ENCODE measurements at places on chromosomes 11 and 22.

GRCh38 chr11:126226334-126227084 is 14.9 kb downstream of the FAM118B start:
- DNase-seq: no peak

DNA sequence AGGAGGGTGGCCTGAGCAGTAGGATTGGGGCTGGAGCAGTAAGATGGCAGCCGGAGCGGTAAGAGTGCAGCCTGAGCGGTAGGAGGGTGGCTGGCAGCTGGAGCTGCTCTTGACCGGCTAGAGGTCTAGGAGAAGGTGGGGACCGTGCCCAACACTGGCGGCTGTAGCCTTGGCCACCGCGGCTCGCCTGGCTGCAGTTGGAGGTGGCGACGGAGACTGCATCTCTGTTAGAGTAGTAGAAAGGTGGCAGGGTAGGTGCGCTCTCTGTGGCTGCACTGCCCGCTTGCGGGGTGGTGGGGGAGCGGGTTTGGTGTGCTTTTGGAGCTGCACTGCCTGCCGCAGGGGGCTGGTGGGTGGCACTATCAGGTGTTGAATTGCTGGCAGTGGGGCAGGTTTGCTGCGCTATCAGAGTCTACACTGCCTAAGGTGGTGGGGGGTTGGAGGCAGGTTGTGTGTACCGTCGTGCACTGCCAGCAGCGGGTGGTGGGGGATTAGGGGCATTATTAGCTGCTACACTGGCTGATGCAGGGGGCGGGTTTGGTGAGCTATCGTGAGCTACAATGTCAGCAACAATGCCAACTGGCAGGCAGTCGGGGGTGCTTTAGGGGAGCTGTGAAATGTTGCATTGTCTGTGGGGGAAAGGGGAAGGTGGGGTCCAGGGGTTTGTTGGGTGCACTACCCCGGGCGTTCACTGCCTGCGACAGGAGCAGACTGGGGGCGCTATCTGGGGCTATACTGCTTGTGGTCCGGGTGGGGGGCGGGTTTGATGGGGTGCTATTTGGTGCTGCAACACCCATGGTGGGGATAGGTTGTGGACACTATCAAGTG is 4461.3 kb upstream of the OR11H1 start:
- DNase-seq: no peak

- DNase-seq: peak; percentile 31
Measured at GRCh38 chr11:117822074-117823033, 2.2 kb downstream of the FXYD2 start.

- no peak for DNase-seq
Measured at GRCh38 chr11:95516786-95517185, 272.8 kb downstream of the FAM76B start.

DNA sequence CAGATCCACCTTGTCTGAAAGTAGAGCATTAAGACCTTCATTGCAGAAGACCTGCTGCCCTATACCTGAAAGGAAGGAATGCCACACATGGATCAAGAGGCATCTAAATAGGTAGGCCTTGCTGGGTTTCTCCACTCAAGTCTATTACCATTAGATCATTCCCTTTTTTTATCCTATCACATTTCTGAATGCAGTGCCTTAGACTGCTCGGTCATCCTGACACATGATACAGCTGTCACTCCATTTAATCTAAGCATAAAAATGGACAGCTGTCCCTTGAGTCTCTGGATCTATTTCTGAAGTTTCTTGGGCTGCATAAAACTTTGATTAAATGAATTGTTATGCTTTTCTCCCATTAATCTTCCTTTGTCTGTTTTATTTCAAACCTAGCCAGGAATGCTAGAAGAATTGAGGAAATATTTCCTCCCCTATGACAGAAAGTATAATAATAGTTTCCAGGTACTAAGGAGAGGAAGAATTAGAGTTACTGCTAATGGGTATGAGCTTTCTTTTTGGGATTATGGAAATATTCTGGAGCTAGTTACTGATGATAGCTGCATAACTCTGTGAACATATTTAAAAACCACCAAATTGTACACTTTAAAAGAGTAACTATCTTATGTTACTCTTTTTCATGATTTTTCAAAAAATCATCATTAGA is 88.0 kb downstream of the DLG2 start:
- no peak for DNase-seq

DNA sequence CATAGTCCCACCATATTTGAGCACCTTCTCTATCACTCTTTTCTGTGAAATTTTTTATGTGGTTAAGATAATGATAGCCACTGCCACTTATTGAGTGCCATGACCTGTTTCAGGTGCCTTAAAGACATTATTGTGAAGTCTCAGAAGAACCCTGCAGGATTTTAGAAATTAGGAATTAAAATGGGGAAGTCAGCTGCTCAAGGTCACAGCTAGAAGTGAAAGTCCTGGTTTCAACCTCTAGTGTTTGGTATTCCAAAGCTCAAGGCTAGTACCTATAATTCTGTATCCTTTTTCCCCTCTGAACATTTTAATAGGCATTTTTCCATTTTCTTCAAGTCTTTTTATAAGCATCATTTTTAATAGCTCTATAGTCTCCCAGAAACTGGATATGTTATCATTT is 9.0 kb upstream of the RRM1 start:
- DNase-seq: no peak

DNA sequence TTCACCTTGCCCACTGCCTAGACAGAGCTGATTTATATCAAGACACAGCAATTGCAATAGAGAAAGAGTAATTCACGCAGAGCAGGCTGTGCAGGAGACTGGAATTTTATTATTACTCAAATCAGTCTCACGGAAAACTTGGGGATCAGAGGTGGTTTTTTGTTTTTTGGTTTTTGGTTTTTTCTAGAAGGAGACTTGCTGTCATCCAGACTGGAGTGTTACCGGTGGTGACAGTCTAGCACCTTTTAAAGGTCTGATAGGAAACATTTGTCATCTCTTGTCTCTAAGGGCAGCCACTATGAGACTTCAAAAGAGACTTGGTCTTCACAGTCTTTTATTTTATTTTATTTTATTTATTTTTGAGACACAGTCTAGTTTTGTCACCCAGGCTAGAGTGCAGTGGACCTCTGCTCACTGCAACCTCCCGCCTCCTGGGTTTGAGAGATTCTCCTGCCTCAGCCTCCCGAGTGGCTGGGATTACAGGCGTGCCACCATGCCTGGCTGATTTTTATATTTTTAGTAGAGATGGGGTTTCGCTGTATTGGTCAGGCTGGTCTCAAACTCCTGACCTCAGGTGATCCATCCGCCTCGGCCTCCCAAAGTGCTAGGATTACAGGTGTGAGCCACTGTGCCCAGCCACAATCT is 19.1 kb downstream of the APOBEC3H start:
- peak; percentile 57 for DNase-seq

- no peak for DNase-seq
Measured at GRCh38 chr11:17564687-17565042, 17.6 kb downstream of the OTOG start.

- DNase-seq: no peak
Measured at GRCh38 chr22:36208914-36209313, 7.3 kb upstream of the APOL4 start.

All from GM12865 (cell line).